Amygdala (tissue), 56 donors: ENCODE measurements at places on chromosomes 12 and 14.

GRCh38 chr12:66962290-66962689, 283.4 kb upstream of the GRIP1 start:
- DNase-seq = no peak

- no peak for DNase-seq
Measured at GRCh38 chr14:100105357-100106169, 40.3 kb downstream of the EVL start.

DNA sequence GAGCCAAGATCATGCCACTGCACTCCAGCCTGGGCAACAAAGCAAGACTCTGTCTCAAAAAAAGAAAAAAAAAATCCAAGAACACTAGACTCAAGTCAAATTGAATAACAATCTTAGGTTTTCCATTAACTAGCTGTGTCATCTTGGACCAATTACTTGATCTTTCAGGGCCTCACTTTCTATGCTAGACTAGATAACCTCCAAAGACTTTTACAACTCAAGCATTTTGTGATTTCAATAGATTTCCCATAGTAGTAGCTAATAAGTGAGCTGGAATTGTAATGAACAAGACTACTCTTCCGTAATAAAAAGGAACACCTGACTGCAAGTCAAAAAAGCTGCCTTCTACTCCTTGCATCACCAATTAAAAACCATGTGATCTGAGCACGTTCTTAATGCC, 127.0 kb upstream of the SSTR1 start:
- no peak for DNase-seq

- DNase-seq = no peak
Measured at GRCh38 chr14:97592341-97592980, 795.3 kb downstream of the VRK1 start.

DNA sequence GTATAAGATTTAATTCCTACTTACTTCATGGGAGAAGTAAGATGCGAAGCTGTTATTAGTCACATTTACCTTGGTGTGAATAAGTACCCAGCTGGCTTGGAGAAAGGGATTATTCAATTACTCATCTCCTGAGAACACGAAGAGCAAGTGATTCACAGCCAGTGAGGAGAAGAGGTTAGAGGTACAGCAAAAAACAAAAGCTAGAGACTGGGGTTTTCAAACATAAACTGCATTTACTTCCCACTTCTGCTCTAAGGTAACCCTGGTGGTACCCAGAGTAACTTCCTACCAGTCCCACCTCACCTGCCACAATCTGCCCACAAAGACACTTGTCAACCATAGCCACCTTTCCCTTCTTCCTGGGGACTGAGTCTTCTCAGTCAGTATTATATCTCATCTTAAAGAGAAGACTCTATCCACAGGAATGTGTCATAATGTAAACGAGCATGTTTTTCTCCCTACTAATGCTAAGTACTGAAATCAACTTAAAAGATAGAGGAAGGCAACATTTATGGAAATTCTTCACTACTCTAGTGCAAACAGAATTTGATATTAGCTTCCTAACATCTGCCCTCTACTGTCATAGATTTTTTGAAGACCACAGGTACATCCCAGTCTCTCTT, 6.0 kb upstream of the IL22 start:
- DNase-seq = no peak

GRCh38 chr12:83042441-83043200, 355.9 kb downstream of the TMTC2 start:
- DNase-seq = no peak

GRCh38 chr12:57929092-57929830, 12.1 kb upstream of the ATP23 start:
- no peak for DNase-seq

GRCh38 chr14:89447182-89447944, 30.3 kb upstream of the FOXN3 start:
- no peak for DNase-seq

GRCh38 chr14:78519863-78520262, 349.7 kb downstream of the NRXN3 start:
- DNase-seq = no peak

DNA sequence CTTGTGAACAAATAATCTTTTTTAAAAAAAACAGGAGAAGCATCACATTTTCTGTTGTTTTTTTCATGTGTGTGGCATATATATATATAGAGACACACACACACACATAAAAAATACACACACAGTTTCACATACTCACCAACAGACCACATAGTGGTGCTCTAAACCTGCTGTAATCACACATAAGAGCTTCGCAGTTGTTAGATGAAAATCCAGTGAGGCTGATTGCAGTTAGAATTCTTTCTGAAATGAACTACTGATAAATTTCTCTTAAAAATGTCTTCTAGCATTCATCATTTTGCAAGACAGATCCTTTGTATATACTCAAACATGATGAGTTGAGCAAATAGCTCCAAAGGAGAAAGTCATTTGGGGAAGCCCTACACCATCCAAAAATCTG, 434.3 kb upstream of the STXBP6 start:
- no peak for DNase-seq

GRCh38 chr12:63976902-63977395, 132.4 kb downstream of the SRGAP1 start:
- no peak for DNase-seq

GRCh38 chr14:43706900-43707299, 800.2 kb downstream of the FSCB start:
- DNase-seq = no peak

- no peak for DNase-seq
Measured at GRCh38 chr12:122081697-122082221, 3.2 kb downstream of the MLXIP start.

DNA sequence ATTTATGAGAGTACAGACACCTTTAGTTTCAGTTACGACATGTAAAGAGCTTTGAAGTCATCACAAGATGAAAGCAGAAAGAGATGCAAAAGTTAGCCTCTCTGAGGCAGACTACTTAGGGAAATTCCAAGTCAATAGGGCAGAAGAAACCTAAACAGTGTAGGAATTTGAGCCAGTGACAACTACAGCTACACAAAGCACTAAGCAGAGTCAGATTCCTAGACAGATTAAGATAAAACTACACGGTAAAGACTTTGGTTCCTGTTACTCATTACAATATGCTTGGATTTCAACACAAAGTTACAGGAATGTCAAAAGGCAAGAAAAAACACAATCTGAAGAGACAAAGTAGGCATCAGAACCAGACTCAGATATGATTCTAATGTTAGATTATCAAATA, 1302.3 kb downstream of the FSCB start:
- DNase-seq = no peak

- DNase-seq = no peak
Measured at GRCh38 chr12:104387190-104387589, 69.6 kb upstream of the CHST11 start.

DNA sequence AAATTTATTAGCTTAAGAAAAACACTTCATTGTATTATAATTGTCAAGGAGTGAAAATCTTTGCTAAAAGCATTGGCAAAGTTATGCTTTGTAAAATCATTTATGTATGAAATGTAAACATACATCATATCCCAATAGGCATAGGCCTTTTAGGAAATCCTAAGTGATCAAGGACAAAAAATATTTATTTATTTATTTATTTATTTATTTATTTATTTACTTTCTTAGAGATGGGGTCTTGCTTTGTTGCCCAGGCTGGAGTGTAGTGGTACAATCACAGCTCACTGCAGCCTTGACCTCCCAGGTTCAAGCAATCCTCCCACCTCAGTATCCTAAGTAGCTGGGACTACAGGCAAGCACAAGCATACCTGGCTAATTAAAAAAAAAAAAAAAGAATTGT, 32.0 kb upstream of the DLGAP5 start:
- no peak for DNase-seq

GRCh38 chr14:32939254-32940065, 781 bp downstream of the NPAS3 start:
- DNase-seq = peak; percentile 64

DNA sequence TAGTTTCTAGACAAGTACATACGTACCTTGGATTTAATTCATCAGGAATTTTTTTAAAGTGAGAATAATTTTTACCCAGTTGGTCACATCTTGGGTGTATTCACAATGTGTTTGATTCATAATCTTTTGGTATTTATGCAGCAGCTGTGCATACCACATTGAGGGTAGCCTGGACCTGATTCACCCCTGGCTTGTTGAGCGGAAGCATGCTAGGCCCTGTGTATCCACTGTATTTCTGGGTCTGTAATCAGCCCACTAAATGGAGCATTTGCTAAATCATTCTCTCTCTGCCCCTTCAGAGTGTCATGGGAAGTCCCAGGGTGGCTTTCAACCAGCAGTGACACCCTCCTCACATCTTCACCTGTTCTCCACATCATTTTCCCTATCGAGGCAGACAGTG, 203.8 kb upstream of the RGS6 start:
- DNase-seq = no peak

- no peak for DNase-seq
Measured at GRCh38 chr12:91538418-91538817, 355.8 kb upstream of the DCN start.
